ENCODE measurements at places on chromosomes 11 and 22. TPM values are rescaled to one million over a fixed set of nuclear protein-coding genes. Genes with fewer than 3 reads are reported as not detected.

DNA sequence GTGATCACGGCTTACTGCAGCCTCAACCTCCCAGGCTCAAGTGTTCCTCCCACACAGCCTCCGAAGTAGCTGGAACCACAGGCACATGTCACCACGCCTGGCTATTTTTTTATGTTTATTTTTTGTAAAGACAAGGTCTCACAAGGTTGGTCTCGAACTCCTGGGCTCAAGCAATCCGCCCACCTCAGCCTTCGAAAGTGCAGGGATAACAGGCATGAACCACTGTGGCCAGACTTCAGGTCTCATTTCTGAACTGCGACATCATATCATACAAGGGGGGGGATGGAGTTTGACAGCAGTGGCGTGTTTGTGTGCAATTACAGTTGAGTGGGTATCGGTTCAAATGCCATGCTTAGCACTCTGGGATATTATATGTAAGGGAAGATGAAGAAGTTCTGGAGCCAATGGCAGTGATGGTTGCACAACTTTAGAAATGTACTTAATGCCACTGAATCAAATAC lies 6.9 kb downstream of the NAALADL1 start:
- no peak for DNase-seq

DNA sequence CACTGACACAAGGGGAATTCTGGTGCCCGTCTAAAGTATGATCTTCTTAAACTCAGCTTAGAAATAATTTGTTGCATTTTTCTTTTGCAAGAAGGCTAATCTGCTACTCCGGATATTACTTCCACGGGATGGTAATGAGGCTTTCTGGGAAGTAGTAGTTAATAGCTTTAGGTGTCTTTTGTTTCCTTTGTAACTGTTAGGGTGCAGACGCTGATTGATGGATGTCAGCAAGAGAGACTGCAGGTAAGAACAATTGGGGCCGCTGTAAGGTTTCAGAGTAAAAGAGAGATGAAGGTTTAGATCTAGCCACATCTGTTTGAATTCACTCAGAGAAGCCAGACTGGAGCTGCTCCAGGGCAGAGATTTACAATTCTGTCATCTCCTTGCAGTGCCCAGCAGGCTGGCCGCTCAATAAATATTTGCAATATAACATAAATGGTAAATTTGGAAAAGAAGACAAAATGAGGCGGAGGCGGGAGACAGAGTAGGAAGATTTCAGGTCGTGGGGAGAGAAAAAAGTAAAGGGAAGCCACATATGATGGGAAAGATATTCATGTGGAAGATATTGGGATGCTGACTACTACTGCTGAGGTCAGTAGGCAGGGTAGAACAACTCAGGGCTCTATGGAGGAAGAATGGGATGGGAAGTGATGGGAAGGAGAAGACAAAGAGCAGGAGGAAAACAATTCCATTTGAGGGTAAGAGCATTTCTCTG lies 320.5 kb downstream of the AASDHPPT start:
- DNase-seq: no peak

DNA sequence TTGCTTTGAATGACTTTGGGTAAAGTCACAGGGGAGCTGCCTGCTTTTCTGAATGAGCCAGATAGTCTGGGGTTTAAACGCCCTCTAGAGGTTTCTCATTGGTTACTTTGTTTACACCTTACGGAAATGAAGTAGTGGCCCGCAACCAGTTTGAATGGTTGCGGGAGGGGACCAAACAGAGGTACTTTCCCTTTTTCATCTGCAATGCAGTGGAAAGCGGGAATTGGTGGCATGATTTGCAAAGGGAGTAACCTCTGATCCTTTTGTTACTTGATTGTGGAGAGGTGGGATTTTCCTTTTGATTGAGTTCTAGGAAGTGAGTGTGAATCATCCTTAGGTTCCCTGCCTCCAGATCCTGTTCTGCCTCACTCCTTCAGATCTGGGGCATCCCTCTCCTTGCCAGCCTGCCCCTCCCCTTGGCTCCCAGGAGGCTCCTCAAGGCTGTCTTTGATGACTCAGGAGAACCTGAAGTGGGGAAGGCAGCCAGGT lies 15.9 kb upstream of the GLYATL1 start:
- no peak for DNase-seq

DNA sequence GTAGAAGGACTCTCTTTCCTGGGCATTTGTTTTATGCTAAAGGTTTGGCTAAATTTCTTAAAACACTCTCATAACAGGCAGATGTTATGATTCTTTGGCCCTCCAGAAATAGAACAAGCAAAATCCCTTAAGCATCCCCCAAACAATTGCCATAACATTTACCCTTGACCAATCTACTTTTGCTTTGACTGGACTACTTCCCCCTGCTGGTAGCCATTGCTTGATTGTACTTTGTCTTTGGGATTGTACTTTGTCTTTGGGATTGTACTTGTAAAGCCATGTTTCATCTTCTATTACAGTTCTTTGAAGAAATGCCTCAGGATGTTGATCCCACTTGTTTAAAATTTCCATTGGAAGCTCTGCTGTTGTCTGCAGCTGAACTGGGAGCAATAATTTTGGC lies 53.3 kb upstream of the GLYAT start:
- DNase-seq: no peak

GRCh38 chr11:63870351-63871140 lies 31.6 kb downstream of the MARK2 start:
- no peak for DNase-seq

DNA sequence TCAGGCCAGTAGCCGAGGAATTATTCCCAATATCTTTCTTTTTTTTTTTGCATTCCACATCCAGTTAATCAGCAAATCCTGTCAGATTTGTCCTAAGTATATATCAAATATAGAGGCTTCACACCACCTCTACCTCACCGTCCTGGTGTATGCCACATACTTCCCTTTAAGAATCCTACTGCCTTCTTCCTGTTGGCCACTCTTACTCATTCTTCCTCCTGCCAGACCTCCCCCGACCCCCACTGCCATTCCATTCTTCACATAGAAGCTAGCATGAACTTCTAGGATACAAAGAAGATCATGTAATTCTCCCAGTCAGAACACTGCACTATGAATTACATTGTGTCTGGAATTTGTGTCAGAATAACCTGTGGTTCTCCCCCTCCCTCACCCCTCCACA lies 89.5 kb downstream of the TRIM44 start:
- no peak for DNase-seq

- DNase-seq: no peak
Observed at GRCh38 chr22:30424534-30425326, 838 bp upstream of the MTFP1 start.

DNA sequence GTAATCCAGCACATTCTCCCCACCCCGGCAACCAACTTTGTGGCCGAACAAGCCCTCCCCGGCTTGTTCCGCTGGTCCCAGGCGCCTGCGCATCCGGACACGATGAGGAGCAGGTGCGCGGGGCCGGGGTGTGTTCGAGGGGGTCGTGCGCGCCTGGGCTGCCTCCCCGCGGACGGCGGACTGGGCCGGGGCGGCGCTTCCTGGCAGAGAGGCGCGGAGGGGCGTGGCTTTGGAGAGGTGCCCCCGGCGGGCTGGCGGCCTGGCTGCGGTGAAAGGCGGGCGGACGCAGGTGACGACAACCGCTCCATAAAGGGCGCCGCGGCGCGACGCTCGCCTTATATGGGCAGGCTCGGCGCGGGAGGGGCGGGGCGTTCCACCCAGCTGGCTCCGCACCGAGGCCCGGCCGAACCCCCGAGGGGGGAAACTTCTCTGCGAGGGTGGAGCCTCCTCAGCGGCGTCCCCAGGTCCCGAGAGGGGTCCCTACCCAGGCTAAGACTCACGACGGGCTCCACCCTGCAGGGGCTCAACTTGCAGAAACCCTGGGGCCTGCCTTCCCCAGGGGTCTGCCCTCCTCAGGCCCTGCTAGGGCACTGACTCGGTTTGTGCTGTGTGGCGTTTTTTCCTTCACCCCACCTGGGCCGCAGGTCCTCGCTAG lies 26.4 kb downstream of the TXN2 start:
- peak; percentile 99 for DNase-seq

GRCh38 chr22:32752816-32753520 lies 48.5 kb upstream of the TIMP3 start:
- DNase-seq: no peak

DNA sequence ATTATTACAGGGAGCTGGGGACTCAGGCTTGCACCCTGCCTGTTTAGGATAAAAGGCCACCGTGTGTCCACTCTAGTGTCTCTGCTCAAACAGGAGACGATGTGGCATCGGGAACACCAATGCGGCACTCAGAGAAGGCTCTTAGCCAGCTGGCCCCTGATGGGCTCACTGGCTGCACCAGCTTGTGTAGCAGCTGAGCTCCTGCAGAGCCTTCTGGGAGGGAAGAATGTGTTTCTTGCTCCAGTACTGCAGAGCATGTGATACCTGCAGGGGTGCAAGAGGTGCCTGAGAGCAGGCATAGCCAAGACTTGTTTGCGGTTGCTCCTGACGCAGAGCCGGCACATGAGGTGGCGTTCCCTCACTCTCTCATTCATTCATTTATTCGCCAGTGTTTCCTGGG lies 44.4 kb upstream of the KCNQ1OT1 start:
- no peak for DNase-seq

The OR2AG1 gene
- not detected for total RNA-seq

The OR10G6 gene
- total RNA-seq: not detected

Measured in Peyer's patch (tissue), 4 donors.